ENCODE measurements at places on chromosomes 7 and 10.
A peak's percentile ranks its signal among the peaks of the same experiment; 100 is the strongest.

- no peak for DNase-seq
Observed at GRCh38 chr10:126930131-126930882, 25.1 kb downstream of the DOCK1 start.

GRCh38 chr7:45149606-45150005, 8.0 kb upstream of the RAMP3 start:
- no peak for DNase-seq

DNA sequence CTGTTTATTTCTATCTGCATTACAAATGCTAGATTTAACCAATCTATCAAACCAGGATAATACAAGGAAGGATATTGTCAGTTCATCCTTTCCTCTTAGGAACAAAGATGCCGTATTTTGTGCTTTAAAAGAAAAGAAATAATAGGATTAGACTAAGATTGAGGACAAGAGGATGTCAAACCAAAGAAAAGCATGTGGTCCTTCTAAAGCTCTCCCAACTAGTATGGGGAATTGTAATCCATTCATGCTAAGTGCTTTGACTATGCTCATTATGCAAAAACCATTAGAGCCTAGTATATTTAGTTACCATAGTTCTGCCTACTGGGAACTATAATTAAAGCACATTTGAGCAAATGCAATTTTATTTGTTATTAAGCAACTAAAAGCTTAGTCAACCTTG, 280.2 kb downstream of the GRM8 start:
- no peak for DNase-seq

- no peak for DNase-seq
Observed at GRCh38 chr10:24376731-24377130, 167.8 kb downstream of the KIAA1217 start.

- DNase-seq, result no peak
Observed at GRCh38 chr10:60426425-60426824, 36.8 kb upstream of the ANK3 start.

GRCh38 chr10:46096909-46097575, 51.0 kb upstream of the MSMB start:
- DNase-seq, result no peak

GRCh38 chr10:116110736-116111135, 162.3 kb downstream of the GFRA1 start:
- peak; percentile 34 for DNase-seq

DNA sequence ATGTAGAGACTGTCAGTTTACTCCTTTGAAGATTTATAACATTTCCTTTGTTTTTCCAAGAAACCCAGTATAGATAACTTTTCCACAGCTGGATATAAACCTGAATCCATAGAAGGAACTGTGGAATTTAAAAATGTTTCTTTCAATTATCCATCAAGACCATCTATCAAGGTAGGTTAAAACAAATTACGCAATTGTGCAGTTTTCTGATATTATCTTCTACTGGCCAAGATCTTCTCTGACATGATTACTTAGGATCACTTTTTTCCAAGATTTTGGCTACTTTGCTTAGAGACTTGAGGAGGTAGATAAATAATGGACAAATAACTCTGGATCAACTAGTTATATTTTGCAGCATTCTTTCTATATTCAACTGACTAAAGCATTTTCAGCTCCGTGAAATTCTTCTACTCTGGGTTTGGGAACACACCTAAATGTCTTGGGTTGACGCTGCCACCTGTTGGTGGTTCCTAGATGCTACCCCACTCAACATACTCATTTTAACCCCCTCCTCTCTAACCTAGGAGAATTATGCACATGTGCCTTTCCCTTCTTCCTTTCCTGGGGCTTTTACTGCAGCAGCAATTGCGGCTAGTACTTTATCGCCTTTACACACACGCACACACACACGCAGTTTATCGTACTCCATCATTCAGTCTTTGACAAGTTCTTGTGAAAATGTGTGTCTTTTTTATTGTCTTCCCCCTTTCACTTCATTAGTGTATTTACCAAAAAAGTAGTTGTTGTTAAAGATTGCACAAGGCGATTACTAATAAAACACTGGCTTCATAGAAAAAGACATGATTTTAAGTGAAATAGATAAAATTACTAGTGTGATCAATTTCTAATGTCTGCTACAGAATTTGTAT, 32.7 kb downstream of the ABCB5 start:
- no peak for DNase-seq
